ENCODE measurements at places on chromosomes 1 and 21.

- DNase-seq: peak; percentile 94
Observed at GRCh38 chr1:226643177-226643576, 94.6 kb downstream of the STUM start.

DNA sequence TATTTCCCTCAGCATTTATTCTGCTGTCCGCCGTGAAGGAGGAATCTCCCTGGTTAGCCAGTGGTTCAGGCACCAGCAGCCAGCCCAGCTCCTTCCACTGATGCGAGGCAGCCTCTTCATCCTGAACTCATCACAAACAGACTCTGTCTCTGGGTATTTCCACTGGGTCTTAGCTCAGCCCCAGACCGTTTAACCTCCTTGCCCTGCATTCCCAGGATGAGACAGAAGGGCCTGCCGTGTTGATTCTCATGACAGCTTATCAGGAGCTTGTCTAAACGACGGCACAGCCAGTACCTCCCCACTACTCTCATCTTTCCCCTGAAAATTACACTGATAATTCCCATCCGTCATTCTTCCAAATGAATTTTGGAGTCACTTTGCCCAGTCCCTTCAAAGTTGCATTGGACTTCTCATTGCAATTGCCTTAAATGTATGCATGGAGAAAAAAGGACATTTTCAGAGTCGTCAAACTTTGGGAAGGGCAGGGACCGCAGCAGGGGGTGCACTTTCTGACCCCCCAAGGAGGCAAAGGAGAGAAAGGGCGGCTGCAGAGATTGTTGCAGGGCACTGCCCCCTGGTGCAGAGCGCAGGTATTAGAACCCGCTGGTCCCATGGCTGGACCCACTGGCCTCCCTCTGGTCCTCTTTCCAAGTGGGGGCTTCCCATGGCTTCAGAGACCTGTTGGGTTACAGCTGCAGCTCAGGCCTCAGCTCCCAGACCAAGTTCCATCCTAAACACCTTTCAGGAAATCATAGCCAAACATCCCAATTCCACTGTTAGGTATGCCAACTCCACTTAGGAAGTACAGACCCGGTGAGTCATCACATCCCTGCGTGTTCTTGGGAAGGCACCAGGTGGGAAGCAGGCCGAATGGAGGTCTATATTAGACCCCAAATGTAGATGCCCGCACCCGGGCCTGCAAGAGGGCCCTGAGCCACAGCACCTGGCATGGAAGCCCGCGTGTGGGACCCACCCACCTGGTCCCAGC, 3.7 kb upstream of the MEGF6 start:
- DNase-seq: peak; percentile 30

- no peak for DNase-seq
Observed at GRCh38 chr1:223126741-223127140, 16.3 kb downstream of the TLR5 start.

GRCh38 chr1:72438270-72438669, 155.9 kb upstream of the NEGR1 start:
- DNase-seq: no peak

- no peak for DNase-seq
Observed at GRCh38 chr1:193009501-193009900, 49.7 kb downstream of the UCHL5 start.

All from suppressor macrophage (primary cell).